ENCODE measurements at places on chromosomes 11 and 22. TPM values are rescaled to one million over a fixed set of nuclear protein-coding genes. Genes with fewer than 3 reads are reported as not detected.

Gene NAV2
- 45.8 TPM for total RNA-seq

Gene SDHAF2
- 40.3 TPM for total RNA-seq

Gene SCN2B
- not detected for total RNA-seq

Gene C11orf87
- total RNA-seq, result not detected

Gene ANAPC15
- 67.0 TPM for total RNA-seq

Gene PTPRJ
- total RNA-seq, result 7.7 TPM

Gene OR8G5
- not detected for total RNA-seq

Gene OR52E8
- total RNA-seq, result not detected

Gene RAB39A
- total RNA-seq, result not detected

Gene RPUSD4
- 36.5 TPM for total RNA-seq

Gene MTFP1
- 30.3 TPM for total RNA-seq

Gene PTPRCAP
- not detected for total RNA-seq

Gene SPINDOC
- total RNA-seq, result 51.5 TPM

Gene OR8A1
- not detected for total RNA-seq

Gene MMP11
- 10.1 TPM for total RNA-seq

Gene GP1BB
- 1.5 TPM for total RNA-seq

Gene ESRRA
- total RNA-seq, result 38.0 TPM

Gene CDC42EP2
- 23.4 TPM for total RNA-seq

Gene KRTAP5-9
- total RNA-seq, result 0.30 TPM

Gene ZBTB16
- 19.5 TPM for total RNA-seq

Measured in endothelial cell of umbilical vein (primary cell).